PC-3 (cell line): ENCODE measurements at places on chromosomes 6 and 20. TPM values are rescaled to one million over a fixed set of nuclear protein-coding genes. Genes with fewer than 3 reads are reported as not detected.

DNA sequence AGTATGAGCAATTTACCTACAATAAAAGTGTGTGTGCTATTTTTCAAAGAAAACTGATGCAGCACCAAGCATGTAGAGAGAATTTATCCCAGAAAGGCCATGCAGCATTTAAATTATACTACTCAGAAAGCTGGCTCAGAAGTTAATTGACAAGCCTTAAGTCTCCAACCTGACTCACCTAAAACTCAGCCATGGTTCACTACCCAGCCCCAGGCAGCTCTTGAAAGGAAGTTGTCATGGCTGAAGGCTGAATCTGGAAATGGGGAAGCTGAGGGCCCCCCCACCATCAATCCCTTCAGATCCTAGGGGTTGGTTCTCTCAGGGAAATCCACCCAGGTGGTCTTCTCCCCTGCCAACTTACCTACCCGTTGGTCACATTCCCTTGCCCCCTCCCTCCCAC, 19.7 kb downstream of the PPIL6 start:
- DNase-seq = peak; percentile 66

GRCh38 chr20:33667676-33668465, 1.1 kb downstream of the ACTL10 start:
- DNase-seq = peak; percentile 76

DNA sequence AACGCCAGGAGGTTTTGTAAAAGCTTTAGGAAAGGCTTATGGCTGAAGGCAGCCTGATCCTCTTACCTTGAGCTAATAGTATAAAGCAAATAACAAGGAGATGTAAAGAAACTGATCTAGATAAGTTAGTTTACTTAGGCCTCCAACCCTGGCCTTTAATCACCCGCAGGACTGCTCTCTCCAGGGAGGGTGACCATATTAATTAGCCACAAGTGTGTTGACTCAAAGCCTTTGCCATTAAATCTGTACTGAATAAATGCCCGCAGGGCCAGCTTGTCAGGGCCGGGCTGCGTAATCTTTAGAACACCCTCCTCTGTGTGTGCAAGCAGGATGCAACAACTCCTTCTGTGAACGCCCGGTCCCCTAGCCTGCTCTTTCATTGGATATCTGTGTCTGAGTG, 6.1 kb upstream of the PRSS16 start:
- DNase-seq = peak; percentile 72

- no peak for DNase-seq
These were observed 6.5 kb downstream of the PPP1R18 start for GRCh38 chr6:30679765-30680535.

GRCh38 chr20:1537731-1538058, 19.8 kb downstream of the SIRPD start:
- no peak for DNase-seq

- no peak for DNase-seq
These were observed 28.8 kb downstream of the FITM2 start for GRCh38 chr20:44282192-44282591.

- no peak for DNase-seq
These were observed 323.4 kb downstream of the BTBD3 start for GRCh38 chr20:12241065-12241464.

DNA sequence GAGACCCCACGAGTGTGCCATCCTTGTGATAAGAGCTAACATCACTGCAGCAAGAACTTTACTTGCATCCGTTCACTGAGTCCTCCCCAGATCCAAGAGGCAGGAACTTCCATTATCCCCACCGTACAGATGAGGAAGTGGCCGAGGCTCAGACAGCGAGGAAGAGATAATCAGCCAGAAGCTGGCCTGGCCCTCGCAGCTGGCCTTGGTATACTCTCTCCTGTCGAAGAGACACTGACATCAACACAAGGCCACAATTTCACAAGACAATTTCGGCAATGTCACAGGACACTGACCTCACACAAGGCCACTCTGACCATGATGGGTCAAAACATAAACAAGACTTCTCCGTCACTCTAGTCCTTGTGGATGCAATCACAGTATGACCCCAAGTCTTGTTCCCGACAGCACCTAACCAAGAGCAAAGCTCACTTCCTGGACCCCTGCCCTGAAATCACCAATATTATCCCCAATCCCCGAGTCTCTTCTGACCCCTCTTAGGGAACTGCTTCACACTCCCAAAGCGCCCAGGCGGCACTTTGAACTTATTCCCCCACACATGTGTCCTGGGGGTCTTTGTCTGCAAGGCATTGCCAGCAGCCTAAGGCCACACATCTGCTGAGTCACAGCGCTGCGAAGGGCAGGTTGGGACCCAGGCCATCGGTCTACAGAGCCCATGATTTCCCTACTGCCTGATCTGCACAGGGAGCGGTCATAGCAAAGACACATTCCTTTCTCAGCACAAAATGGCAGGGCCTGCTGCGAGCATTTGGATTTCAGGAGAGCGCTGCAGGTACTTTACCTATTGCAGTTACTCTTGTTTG, 14.8 kb upstream of the VAPB start:
- no peak for DNase-seq

DNA sequence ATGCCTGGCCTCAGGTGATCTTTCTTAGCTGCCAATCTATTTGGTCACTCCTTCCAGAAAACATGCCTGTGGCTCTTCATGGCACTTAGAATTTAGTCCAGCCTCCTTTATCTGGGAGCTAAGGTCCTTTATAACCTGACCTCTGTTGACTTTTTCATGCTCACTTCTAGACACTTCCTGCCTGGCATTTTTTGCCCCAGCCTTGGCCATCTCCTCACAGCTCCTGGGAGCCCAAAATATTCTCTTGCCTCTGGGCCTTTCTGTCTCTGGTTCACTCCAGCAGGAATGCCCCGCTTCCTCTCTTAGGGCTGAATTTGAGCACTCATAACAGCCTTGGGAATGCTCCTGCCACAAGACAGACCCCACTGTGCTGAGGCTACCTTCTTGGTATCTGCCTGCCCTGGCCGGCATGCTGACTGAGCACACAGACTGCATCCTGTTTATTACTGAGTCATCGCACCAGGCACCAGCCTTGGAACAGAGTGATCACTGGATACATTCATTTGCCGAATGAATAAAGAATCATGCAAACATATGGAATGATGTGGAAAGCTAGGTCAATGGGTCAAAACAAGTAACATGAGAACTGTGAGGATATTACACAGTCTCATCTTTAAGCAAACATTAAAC, 5.8 kb upstream of the EEF1E1 start:
- DNase-seq = peak; percentile 94

GRCh38 chr20:59822291-59823029, 111.0 kb downstream of the SYCP2 start:
- DNase-seq = no peak

Gene ULBP3
- 20.5 and 23.2 TPM in 2 replicates for total RNA-seq

Gene WFDC2
- not detected in 2 replicates for total RNA-seq

Gene CBLN4
- not detected in 2 replicates for total RNA-seq

Gene EIF6
- 292 and 294 TPM in 2 replicates for total RNA-seq

Gene STMND1
- not detected in 2 replicates for total RNA-seq

Gene TMEM151B
- not detected in 2 replicates for total RNA-seq

Gene PROKR2
- not detected in 2 replicates for total RNA-seq

Gene PDE10A
- 0.92 and 2.1 TPM in 2 replicates for total RNA-seq

Gene FABP7
- not detected in 2 replicates for total RNA-seq
